Stimulated activated CD4-positive, alpha-beta T cell treated with anti-CD3 and anti-CD28 coated beads, Interleukin-1b, Interleukin-23, amount 100 ng/mL, for 4 hours (primary cell): ENCODE measurements at places on chromosomes 7 and 10.

- DNase-seq, result no peak
Observed at GRCh38 chr10:113093188-113094113, 143.4 kb downstream of the TCF7L2 start.

DNA sequence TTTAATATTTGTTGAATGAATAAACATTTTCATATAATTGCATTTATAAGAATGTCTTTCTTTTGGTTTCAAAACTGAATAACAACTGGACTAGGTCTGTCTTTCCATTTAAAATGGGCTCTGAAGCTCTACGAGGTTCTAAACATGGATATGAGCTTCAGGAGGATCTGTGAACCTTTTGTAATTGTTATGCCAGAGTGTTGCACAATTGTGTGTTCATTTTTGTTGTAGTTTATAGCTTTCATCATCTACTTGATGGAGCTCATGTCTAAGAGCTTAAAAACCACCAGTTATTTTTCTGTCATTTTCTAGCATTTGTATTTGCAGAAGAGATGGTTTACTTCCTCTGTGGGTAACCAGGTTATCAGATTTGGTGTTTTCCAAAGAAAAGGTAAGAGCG is 265.7 kb upstream of the NPY start:
- no peak for DNase-seq

DNA sequence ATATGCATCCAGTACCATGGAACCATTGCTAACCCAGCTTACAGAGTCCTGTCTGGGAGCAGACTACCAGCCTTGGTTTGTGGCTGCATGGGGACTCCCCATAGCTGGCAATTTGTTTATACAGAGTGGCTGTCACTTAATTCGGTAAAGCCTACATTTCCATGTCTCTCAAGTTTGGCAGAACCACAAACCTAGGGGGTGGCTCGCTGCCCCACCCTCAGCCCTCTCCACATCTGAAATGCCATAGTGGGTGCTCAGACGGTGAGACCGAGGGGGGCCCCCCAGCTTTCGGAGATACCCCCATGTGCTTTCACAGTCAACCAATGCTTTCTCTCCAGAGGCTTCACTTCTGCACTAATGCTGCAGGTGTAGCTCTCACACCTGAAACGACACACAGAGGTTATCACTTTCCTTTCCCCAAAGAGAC is 75.5 kb upstream of the KAT6B start:
- no peak for DNase-seq

DNA sequence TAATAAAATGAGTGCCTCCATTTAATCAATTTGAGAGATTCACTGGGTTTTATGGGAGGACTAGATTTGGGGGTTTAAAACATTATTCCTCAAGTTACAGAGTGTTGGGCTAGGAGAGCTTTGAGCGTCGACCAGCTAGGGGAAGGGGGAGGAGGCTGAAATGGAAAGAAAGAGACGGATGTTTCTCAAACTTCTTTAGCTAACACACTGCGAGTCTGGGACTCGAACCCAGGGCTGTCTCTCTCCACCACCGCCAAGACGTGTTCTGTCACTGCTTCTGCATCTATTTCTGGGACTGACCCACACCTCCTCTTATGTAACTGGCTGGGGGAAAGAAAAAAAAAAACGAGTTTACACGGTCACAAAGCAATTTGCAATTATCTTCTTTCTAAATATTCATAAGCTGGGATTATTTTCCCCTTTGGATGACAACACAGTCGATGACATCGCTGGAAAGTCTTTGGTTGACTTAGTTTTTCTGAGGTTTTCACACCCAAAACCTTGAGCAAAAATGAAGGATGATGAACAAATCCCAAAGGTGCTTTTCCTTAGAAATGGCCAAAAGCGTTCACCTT is 27.2 kb downstream of the CHST15 start:
- DNase-seq, result no peak

- no peak for DNase-seq
Observed at GRCh38 chr10:59397961-59398360, 35.6 kb upstream of the FAM13C start.

DNA sequence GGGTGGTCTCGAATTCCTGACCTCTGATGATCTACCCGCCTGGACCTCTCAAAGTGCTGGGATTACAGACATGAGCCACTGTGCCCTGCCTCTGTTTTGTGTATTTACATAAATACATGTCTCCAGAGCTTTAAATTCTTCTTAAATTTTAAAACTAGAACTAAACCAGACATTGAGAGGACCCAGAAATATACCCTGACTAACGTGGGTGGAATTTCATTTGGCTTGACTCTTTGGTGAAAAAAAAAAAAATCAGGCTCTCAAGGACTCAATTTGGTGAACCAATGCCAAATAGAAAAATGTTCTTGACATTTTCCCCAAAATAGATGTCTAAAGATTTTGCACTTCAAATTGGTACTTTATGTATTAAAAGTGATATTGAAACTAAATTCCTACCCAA is 16.6 kb upstream of the FAS start:
- DNase-seq, result no peak

DNA sequence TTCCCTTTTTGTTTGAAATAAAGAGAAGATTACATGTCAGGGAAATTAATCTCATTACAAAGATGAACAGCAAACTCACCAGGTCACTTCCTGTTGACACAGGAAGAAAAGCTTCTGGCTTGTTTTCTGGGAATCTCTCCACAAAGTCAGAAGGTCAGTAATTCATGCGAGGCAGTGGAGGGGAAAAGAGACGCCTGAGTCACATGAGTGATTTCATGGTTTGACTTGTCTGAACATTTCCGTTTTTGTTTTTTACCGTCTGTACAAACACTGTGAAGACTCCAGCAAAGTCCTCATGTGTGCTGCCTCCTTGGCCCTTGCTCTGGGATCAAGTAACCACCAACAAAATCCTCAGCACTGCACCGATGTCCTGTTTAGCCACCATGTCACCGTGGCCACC is 2.5 kb upstream of the HABP2 start:
- no peak for DNase-seq

DNA sequence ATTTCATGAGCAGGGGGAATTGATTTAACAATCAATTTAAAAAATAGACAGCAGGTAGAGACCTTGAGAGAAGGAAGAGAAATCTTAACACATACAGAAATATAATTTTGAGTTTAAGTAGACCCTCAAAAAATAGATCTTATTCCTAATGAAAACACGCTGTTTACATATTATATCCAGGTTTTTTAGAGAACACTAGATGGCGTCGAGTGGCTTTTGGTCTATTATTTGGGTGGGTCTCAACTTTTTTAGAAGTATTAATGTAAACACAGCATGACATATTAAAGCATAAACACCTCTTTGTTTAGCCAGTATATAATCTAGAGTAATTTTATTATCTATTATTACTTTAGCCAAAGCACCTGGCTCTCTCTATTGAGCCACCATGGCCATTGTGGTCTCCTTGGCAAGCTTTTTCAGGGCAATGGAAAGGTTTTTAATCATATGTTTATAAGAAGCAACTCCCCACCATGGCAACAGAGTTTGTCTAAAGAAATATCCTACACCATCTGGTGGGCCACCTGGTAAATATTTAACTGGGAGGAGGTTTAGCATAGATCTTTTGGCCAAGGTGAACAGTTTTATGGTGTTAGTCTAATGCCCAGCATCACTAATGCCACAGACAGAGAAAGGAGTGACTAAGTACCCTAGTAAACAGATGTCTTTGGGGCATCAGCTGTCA is 59.7 kb upstream of the PRSS1 start:
- DNase-seq, result no peak

DNA sequence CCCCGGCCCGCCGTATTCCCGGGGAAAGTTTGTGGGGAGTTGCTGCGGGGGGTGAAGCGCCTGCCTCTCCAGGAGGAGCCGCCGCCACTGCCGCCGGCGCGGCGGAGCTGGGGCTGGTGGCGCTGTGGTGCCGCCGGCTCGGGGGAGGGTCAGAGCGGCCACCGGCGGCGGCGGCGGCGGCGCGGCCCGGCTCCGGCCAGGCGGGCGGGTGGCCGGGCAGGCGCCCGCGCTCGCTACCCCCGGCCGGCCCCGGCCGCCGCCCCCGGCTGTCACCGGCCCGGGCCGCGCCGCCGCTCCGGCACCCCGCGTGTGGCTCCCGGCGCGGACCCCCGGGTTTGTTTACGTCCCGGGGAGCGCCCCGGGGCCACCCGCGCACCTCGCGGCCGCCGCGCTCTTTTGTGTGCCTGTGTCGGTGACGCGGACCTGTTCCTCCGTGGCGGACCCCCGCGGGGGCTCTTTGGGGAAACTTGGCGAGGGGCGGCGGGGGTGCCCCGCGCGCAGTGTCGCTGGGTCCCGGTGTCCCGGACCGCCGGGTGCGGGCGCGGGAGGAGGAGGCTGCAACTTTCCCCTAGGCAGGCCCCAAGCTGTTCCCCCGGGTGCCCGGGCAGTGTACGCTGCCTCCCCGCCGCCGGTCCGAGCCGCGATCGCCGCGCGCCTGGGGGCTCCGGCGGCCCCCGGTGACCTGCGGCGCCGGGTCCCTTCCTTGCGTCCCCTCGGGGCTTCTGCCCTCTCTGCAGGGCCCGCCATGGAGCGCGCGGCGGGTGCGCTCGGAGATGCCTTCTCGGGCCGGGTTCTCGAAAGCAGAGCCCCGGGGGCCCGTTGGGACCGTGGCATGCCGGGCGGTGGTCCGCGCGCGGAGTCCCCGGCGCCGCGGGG is 593 bp upstream of the CUX1 start:
- DNase-seq, result peak; percentile 27

DNA sequence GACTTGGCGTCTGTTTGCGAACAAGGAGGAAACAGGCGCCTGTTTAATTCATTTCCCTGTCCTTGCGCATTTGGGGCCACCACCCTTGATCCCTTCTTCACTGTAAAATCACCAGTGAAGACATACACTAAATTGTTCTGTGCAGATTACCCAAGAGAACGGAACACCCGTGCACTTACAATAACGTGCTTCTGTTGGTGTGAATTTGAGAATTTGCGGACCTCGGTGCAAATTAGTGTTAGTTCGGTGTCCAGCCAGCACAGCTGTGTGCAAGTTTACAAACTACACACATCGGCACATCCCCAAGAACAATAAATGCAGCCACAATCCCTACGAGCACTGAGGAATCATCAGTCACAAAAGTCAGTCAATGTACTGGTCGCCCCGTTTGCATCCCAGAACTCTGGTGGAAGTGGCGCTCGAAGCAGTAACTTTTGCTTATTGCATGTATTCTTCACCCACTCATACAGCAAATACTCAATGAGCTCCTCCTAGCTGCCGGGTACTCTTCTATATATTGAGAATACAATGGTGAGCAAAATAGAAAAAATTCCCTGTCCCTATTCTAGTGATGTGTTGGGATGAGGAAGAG is 786 bp upstream of the CNOT4 start:
- DNase-seq, result no peak

DNA sequence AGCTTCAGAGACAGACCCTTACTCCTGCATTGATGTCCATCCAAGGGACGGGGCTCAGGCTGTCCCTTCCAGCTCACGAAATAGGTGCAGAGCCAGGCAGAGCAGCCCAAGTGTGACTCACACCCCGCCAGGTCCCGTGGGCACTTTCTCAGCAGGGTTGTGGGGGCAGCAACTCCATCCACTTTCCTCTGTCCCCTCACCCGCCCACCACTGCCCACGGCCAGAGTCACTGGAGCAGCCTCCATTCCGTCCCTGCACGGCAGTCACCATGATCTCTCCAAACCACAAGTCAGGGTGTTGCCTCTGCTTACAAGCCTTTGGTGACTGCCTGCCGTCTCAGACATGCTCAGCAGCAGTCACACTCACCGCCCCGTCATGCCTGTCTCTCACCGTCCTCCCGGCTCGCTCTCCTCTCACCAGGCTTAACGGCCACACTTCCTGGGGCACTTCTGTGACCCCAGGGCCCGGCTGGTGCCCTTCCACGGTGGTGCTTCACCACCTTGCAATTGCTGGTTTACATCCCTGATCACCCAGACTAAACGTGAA is 39.3 kb downstream of the CALML3 start:
- DNase-seq, result peak; percentile 33

DNA sequence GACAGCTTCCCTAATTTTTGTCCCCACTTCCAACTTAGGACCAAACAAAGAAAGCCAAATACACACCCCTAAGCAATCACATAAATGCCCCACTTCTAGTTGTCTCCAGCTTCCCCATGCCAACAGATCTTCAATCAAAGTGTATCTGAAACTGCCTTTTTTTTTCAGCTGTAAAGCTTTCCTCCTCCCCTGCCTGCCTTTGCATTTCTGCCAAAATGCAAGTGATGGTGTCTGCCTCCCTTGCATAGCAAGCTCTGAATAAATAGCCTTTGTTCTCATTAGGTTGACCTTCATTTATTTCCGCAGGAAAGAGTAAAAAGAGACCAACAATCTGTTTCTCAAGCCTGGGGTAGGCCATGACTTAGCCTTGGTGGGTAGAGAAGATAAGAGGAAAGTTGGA is 459.4 kb downstream of the GPAM start:
- DNase-seq, result no peak

DNA sequence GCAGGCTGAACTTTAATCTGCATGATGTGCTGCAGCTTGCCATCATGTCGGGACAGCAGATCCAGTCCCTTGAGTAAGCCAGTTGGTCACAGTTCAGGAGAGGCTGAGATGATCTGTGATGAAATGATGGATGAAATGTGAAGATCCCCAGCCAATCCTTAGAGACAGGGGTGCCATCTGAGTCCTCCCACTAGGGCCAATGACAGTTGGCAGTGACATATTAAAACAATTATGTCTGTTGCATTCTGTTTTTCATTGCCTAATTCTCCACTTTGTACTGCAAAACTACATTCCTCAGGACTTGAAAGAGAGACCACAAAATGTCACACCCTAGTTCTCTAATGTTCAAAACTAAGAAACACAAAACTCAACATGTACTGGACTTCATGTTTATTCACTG is 66.3 kb upstream of the CAV2 start:
- DNase-seq, result no peak

GRCh38 chr7:106057204-106057961 is 54.7 kb downstream of the SYPL1 start:
- DNase-seq, result no peak

DNA sequence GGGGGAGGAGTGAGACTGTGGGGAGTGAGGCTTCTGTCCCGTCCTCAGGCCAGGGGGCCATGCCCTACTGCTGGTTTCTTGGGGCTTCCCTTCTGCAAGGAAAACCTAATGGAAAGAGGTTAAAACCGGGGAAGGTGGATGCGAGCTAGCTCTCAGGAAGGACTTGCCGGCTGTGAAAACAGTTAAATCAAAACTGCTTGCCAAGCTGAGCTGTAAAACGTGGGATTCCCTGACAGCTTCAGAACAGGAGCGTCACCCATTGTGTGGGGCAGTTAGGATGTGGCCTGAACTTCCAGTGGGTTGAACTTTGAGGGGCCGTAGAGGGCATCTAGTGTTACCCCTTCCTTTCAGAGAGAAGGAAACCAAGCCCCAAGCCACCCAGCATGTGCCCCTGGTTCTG is 13.1 kb downstream of the TSPAN15 start:
- DNase-seq, result no peak

DNA sequence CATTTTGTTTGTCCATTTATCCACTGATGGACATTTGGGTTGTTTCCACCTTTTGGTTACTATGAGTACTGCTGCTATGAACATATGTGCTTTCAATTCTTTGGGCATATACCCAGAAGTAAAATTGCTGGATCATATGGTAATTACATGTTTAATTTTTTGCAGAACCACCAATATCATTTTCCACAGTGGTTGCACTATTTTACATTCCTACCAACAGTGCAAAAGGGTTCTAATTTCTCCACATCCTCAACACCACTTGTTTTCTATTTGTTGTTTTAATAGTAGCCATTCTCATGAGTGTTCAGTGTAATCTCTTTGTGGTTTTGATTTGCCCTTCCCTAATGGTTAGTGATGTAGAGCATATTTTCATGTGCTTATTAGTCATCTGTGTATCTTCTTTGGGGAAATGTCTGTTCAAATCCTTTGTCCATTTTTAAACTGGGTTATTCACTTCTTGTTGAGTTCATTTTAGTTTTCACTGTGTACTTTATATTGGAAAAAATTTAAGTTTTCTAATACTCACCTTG is 101.9 kb downstream of the HIBADH start:
- no peak for DNase-seq
